MG63 (cell line): ENCODE measurements at places on chromosomes 13 and 19.

DNA sequence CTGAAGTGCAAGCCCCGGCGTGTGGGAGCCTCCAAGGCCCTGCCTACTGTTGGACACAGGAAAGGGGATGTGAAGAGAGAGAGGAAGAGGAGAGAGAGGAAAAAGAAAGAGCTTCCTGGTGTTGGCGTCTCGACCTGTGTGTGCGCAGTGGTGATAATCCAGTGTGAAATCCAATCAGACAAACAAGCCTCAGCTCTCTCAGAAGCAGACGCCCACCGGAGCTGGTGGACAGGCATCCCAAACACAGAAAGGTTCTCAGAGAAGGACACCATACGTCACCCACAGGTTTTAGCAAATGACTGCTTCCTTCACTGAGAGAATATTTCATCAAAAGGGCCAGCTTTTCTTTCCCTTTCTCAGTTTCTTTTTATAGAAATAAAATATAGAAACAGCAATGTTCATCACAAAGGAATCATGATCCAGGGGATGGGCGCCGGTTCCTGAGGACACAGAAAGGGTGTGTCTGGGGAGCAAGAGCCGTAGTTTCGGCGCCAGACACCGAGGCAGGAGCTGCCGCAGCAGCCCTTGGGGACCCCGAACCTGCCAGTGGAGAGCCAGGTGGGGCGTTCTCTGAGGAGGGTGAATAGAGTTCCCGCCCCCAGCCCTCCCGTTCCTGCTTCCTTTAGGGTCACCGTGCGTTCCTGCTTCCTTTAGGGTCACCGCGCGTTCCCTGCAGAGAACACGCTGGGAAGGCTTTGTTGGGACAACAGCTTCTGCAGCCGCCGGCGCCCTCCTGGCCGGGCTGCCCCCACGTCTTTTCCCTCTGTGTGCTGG, 145.8 kb upstream of the SOX1 start:
- no peak for DNase-seq

GRCh38 chr13:43206838-43207237, 183.5 kb downstream of the DNAJC15 start:
- no peak for DNase-seq

DNA sequence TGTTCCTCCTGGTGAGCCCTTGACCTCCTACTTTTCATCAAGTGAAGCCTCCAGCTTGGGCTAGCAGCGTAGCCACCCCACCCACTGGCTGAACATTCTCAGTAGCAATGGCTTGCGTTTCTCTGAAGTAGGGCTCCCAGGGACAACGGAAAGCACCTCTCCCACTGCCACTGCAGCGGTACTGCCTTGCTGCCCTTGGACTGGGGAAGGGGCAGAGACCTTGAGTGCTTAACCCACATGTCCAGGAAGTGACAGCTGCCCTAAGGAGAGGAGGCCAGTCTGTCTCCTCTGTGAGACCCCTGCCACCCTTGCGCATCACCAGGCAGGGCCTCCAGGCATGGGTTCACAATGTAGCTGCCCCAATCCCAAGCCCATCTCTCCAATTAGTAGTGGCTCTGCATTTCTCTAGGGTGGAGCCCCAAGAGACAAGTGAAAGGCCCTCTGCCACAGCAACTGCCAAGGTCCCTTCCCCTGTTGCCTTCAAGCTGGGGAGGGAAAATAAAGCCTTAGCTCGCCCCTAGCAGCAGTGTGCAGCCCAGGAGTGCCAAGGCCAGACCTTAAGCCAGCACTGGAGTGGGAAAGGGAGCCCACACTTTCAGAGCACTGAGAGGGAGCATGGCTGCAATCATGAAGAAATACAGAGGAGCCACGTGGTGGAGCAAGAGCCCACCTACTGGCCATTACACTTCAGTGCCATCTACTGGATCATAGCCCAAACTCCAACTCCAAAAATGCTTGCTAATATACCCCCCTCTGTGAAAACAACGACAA, 175.9 kb upstream of the TRPC4 start:
- DNase-seq = no peak

DNA sequence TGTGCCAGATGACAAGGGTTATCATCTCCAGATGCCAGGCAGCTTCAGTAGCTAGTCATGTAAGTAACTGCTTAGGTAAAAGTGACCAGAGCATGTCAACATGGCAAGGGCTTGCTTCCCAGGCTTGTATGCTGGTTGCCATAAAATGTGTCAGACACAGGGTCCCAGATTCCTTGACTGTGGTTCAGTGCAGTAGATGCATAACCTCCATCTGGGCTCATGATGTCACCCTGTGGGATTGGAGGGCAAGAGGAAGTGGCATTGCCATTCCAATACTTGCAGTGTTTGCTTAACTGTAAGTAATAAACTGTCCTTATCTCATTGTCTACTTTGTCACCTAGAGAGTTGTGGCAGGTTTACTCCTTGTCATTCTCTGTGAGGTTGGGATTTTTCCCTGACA, 226.8 kb downstream of the PCDH17 start:
- DNase-seq = no peak
